ENCODE measurements at places on chromosomes 4 and X.

DNA sequence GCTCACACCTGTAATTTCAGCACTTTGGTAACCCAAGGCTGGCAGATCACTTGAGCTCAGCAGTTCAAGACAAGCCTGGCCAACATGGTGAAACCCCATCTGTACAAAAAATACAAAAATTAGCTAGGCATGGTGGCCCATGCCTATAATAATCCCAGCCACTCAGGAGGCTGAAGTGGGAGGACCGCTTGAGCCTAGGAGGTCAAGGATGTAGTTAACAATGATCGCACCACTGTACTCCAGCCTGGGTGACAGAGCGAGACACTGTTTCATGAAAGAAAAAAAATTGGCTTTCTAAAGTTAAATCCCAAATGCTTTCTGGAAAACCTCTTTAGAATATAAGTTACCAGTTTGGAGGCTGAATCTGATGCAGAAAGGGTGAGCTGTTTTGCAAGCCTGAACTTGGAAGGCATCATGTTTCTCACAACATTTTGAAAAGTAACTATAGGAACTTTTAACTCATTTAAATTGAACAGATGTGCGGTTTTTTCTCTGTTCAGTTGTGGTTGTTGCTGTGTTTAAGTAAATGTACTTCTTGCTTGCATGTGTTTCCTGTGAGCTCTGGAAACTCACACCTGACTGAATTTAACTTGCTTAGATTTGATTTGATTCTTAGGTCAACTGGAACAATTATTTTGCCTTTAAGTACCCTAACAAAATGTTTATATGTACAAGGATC lies 39.8 kb upstream of the TMEM131L start:
- no peak for DNase-seq

GRCh38 chr4:71211748-71212147 lies 127.1 kb upstream of the SLC4A4 start:
- DNase-seq: no peak

GRCh38 chrX:66914080-66914479 lies 275.2 kb upstream of the EDA2R start:
- no peak for DNase-seq

GRCh38 chrX:18210470-18210869 lies 10.2 kb downstream of the BEND2 start:
- no peak for DNase-seq

- peak; percentile 42 for DNase-seq
Observed at GRCh38 chrX:49166914-49167739, 4.6 kb downstream of the MAGIX start.

GRCh38 chr4:37735578-37735977 lies 49.4 kb upstream of the RELL1 start:
- DNase-seq: no peak

DNA sequence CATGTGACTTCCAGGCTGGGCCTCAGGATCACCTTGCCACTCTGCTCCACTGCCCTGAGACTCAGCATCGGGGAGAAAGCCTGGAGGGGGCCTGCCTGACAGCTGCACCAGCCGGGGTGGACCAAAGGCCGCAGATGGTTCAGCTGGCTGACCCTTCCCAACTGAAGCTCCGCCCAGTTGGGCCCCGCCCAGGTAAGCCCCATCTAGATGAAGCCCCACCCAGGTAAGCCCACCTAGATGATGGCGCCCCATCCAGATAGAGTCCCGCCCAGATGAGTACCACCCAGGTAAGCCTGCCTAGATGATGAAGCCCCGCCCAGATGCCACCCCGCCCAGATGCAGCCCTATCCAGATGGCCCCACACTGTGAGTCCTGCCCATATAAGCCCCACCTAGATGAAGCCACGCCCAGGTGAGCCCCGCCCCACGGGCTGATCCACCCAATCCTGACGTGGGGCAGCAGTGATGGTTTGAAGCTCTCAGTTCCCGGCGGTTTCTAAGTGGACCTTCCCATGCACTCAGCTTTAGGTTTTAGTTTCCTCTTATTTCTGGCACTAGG lies 10.0 kb downstream of the ZFYVE28 start:
- DNase-seq: peak; percentile 45

DNA sequence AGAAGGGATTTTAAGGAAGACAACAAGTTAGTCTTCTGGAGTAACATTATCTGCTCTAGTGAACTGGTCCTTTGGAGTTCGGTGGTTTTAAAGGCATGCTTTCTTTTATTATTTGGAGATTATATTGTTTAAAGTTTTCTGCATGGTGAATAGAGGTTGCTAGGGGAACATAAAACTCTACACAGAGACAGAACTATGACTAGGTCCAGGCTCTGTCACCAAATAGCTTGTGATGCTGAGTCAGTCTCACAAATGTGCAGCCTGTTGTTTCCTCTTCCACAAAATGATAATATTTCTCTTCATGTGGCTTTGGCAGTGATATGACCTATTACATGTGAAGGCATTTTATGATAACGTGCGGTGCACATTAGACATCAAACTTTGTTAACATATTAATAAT lies 132.6 kb downstream of the PACRGL start:
- no peak for DNase-seq

DNA sequence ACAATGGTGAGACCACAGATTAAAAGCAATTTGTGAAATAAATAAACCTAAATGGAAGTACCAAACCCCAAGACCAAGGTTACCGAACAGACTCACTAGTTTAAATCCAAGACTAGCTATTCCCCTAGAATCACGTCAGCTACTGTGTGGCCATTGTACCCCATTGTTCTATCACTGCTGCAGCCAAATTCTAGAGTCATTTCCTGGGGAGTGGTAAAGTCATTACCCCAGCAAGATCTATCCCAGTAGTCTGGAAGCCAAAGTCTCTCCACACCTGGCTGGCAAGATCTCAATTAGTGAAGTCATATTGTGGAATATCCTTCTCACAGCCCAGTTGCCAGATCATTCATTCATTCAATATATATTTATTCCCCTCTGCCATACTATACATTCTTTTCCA lies 67.5 kb downstream of the PHOX2B start:
- DNase-seq: no peak

- DNase-seq: no peak
Observed at GRCh38 chr4:42906341-42906740, 13.8 kb downstream of the GRXCR1 start.

GRCh38 chr4:75412746-75413145 lies 101.5 kb downstream of the RCHY1 start:
- DNase-seq: no peak

DNA sequence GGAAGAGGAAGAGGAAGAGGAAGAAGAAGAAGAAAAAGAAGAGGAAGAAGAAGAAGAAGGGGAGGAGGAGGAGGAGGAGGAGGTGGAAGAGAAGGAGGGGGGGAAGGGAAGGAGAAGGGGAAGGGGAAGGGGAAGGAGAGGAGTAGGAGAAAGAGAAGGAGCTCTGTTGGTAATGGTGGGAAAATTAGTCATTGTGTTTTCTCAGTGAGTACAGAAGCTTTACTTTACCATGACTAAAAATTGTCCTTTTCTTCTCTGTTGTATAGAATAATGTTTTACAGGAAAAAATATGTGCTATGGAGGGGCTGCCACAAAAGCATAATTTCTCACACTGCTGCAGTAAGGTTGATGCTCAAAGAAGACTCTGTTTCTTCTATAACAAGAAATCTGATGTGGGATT lies 4.1 kb downstream of the AFM start:
- DNase-seq: no peak

DNA sequence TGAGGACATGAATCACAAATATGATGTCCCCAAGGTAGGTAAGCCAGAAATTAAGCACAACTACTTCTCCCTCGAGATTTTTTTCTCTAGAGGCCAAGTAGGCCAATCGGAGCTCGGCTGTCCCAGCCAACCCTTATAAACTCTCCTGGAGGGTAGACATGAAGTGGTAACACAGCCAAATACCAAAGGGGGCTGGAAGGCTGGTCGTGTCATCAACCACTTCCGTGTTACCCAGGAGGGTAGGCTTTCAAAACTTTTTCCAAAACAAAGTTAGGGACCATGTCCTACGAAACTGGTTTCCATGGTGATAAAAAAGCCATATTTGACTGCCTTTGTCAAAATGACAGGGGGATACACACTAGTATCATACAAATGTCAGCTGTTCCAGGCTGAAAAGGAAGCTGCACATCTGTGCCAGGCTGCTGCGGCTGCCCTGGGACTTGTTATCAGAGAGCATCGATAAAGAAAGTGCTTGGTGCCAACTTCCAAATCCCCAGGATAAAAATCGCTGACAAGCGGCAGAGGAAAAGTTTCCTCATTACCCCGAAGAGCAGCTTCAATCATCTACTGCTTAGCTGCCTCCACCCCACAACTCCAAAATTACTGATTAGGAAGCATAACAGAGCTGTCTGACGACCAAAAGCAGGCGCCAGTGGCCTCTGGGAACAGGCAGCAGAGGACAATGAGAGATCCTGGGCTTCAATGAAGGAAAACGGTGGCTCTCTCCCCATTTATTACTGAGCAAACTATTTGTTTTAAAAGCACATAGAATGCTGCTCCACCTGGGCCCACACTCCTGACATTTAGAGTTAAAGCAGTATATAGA lies 20.8 kb downstream of the BCOR start:
- no peak for DNase-seq

DNA sequence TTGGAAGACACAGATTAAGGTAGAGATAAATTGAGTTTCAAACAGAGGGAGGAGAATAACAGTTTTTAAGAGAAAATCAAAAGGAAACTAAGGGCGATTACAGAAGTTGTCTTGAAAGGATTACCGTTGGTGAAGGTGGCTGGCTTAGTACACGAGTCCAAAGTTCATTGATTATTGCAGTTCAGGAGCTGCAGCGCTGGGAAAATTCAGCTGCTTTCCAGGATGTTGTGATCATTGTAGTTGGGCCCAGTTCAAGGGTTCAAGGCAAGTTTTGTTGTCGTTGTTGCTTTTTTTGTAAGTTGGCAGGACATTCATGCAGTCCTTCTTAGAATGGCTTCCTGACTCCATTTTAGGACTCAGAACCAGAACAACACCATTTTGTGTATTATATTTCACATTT lies 461.7 kb downstream of the RAPGEF2 start:
- no peak for DNase-seq

- no peak for DNase-seq
Observed at GRCh38 chrX:76428243-76429130, 977 bp downstream of the MAGEE1 start.

- DNase-seq: no peak
Observed at GRCh38 chr4:41799126-41799525, 50.6 kb upstream of the PHOX2B start.

GRCh38 chr4:107780665-107781064 lies 44.1 kb upstream of the SGMS2 start:
- DNase-seq: no peak

DNA sequence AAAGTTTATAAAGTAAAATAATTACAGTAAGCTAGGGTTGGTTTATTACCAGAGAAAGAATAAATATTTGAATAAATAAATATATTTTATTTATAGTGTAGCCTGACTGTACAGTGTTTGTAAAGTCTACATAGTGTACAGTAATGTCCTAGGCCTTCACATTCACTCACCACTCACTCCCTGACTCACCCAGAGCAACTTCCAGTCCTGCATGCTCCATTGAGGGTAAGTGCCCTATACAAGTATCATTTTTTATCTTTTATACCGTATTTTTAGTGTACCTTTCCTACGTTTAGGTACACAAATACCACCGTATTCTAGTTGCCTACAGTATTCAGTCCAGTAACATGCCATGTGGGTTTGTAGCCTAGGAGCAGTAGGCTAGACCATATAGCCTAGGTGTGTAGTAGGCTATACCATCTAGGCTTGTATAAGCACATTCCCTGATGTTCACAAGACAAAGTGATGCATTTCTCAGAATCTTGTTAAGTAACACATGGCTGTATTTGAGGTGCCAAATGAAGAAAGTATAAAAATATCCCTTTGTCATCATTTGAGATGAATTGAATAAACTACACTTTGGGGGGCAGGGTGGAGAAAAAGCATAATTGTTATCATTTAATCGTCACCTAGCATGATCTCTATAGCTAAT lies 14.7 kb upstream of the KLHL8 start:
- no peak for DNase-seq

- no peak for DNase-seq
Observed at GRCh38 chrX:46204721-46205422, 340.3 kb downstream of the ZNF674 start.

- no peak for DNase-seq
Observed at GRCh38 chrX:5051831-5052491, 1176.7 kb downstream of the NLGN4X start.

DNA sequence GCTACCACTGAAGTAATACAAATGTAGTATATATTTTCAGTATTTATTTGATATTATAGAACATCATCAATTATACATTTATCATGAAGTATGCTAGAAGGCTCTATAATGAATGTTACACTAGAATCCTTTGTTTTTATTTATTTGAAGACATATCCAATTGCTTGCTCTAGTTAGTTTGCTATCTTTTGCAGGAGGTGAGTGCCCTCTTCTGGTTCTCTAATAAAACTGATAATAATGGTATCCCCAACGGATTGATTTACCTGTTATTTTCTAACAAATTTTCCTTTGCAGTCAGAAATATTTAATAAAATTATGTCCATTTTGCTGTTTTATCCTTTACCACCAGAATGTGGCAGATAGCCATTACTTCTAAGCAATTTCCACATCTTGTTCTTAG lies 274.3 kb upstream of the TACR3 start:
- no peak for DNase-seq

GRCh38 chr4:79864500-79865200 lies 208.4 kb downstream of the ANTXR2 start:
- no peak for DNase-seq

GRCh38 chr4:152676052-152676854 lies 3.5 kb downstream of the TMEM154 start:
- no peak for DNase-seq

DNA sequence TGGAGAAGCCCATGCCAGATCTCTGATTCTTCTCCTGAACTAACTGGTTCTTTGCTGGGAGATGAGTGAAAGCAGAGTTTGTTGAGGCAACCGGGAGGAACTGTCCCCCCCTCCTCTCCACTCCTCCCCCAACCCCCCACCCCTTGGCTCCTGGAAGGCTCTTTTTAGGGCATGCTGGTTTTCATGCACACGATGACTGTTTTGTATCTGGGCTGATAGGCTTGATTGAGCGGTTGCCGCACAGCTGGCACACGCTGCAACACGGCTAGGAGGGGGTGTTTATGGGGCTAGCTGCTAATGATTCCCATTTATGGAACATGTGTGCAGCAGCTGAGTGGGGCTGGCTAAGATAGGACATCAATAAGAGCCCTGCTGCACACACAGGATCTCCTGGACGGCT lies 137.2 kb downstream of the SMIM20 start:
- no peak for DNase-seq

DNA sequence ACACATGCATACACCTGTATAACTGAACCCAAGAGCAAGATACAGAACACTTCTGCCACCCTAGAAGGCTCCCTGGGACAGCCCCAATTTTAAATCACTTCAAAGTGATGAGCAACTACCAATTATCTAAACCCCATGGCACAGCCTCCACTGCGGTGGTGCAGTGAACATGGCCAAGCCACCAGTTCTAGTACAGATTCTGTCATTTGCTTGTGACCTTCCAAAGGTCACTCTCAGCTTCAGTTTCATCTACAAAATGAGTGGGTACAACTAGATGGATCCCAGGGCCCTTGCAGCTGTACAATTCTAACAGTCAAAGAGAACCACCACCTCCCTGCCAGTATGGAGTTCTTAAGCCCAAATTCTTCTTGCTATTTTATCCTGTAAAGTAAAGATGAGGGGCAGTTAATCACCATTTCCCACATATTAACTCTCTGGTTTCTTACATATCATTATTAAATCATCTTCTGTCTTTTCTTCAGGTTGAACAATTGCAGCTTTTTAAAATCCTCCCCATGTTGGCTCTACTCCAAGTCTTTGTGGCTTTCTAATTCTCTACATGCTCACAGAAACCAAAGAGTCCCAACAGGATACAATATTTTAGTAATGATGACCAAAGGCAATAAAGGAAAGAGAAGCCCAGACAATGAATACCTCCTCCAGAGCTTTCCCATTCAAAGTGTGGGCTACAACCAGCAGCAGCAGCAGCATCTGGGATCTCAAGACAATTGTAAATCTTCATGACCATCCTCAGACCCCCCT lies 39.0 kb upstream of the GPM6B start:
- DNase-seq: no peak

All from H54 (cell line).